DND-41 (cell line): ENCODE measurements at places on chromosomes 3 and 15.
A peak's percentile ranks its signal among the peaks of the same experiment; 100 is the strongest.

DNA sequence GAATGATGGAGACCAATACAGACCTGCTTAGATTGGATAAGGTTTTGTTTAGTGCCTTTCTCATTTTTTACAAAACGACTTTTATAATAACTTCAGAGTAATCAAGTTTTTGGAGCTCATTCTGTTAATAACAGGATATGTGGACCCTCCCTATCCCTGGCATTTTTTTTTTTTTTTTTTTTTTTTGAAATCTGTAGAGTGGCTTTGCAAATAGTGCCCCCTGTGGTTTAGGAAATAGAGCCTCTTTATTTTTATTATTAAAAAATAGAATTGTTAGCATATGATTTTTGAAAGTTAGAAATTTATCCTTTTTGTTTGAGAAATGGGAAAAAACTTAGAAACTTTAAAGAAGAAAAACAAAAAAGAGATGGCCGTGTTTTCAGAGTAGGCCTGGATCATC, 11.4 kb downstream of the SKIL start:
- DNase-seq = no peak

GRCh38 chr15:76196269-76197231, 114.7 kb downstream of the ETFA start:
- peak; percentile 21 for DNase-seq

DNA sequence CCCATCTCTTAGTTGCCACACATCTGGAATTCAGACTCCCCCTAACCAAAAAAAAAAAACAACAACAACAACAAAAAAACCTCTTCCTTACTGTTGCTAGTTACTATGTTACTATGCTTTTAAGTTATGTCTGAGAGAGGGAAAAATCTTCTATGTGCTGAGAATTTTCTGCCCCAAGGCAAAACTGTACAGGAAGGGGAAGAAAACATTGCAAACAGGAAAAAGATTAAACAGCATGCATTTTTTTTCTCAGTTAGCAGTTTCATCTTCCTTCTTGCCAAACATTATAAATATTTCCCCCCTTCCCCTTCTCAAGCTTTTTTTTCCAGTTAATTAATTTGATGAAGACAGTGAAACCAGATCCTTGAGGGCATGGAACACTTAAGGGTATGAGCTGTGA, 1.1 kb upstream of the CD200R1 start:
- no peak for DNase-seq

GRCh38 chr15:61327019-61327631, 98.0 kb upstream of the RORA start:
- DNase-seq = no peak

DNA sequence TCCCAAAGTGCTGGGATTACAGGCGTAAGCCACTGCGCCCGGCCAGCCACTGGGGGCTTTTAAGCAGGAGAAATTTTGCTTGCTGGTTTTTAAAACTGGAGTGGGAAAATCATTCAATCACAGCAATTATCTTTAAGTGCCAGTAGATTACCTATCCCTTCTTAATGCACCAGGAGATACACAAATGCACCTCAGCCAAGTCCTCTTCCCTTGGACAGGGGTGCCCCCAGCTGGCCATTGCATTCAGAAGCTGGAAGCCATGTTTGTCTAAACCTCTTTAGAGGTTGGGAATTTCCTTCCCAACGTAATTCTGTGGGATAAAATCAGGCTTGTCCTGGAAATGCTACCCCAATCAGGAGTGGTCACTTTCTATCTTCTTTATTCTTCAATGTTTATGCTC, 26.6 kb downstream of the MIX23 start:
- DNase-seq = peak; percentile 24

DNA sequence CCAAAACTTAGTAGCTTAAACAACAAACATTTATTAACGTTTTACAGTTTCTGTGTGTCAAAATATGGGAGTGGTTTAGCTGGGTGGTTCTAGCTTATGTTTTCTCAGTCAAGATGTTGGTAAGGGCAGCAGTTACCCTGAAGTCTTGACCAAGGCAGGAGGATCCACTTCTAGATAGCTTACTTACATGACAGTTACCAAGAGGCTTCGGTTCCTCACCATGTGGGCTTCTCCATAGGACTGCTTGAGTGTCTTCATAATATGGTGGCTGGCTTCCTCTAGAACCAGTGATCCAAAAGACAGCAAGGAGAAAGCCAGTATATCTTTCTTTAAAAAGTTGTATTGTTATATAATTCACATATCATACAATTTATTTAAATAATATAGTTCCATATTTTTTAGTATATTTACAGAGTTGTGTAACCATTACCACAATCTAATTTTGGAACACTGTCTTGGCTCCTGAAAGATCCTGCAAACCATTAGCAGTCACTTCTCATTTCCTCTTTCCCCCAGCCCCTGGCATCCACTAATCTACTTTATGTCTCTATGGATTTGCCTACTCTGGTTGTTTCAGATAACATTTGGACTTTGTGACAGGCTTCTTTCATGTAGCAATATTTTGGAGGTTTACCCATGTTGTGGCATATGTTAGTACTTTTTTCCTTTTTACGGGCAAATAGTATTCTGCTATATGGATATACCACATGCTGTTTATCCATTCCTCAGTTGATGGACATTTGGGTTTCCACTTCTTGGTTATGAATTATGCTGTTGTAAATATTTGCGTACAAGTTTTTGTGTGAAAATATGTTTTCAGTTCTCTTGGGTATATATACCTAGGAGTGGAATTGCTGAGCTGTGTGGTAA, 33.3 kb downstream of the MAPK6 start:
- no peak for DNase-seq

DNA sequence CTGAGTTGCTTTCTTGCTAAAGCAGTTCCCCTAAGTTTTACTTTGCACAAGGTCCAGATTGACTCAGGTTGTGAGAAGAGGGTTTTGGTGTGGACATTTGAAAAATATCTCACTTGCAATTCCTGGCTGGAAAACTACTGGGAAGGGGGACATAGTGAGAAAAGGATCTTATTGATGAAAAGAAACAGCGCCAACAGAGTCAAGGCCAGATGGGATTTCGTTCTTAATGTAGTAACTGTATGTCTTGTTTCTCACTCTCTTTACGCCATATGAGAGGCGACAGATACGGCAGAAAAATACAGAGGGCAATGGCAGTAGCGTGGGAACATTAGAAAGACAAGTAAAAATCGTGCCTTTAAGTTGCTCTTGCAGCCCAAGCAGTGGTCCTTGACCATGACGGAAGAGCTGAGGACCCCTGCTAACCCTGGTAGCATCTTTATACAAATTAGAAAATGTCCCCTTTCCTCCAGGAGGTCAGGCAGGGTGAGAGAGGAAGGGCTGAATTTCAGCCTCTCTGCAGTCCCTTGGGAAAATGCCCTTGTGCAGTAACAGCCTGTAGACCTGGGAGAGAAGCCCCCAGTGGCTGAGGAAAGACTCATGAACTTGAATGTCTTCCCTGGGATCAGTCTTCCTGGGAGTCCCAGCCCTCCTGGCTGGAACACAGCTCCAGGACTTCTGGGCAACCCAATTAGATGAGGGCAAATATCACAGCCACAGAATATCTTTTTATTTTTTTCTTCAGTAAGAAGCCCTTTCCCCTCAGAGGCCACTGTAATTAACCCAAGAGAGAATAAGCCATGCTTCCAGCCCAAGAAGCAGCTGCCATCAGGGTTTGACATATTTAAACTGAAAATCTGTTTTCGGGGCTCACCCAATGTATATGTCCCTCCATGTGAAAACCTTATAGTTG, 113.4 kb downstream of the CD47 start:
- no peak for DNase-seq

- no peak for DNase-seq
Observed at GRCh38 chr15:61736790-61737189, 323.5 kb downstream of the VPS13C start.

GRCh38 chr3:57544181-57545125, at the start of gene DNAH12:
DNAH12 (minus strand) TSS chr3:57544344; CDS start chr3:57542870, 1,474 bp downstream.
- DNase-seq = no peak

DNA sequence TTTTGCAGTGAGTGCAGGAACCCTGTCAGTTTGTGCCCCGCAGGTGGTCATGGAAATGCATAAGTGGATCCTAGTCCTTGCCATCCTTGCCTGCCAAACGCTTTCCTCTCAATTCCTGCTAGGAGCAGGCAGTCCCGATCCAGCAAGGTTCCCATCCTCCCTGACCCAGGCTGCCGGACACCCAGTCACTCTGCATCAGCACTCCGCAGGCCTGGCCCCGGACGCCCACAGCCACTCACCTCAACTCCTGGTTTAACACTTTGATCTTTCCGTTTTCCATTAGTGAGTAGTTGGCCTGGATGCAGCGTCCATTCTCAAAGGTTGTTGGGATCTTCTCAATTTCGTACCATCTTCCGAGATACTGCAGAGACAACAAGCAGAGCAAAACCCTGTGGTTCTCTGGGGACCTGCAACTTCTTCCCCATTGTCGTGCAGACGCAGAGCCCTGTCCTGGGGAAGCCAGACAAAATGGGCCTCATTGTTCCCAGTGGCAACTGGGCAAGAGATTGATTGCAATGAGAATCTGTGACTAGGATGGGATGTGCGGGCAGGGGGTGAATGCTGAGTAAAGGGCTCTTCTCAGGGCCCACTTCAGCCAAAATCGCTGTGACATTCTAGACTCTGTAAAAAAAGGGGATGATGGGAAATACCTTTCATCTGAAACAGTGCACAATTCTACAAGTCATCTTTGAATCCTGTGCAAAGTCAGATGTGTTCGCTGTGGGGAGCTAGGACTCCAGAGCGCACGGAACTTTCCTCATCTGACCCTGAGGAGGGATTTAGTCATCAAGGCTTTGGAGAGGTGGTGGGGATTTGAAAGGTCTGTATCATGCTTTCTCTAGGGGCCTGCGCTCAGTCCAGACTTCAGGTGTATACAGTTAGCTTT, 9.9 kb downstream of the APOD start:
- no peak for DNase-seq

DNA sequence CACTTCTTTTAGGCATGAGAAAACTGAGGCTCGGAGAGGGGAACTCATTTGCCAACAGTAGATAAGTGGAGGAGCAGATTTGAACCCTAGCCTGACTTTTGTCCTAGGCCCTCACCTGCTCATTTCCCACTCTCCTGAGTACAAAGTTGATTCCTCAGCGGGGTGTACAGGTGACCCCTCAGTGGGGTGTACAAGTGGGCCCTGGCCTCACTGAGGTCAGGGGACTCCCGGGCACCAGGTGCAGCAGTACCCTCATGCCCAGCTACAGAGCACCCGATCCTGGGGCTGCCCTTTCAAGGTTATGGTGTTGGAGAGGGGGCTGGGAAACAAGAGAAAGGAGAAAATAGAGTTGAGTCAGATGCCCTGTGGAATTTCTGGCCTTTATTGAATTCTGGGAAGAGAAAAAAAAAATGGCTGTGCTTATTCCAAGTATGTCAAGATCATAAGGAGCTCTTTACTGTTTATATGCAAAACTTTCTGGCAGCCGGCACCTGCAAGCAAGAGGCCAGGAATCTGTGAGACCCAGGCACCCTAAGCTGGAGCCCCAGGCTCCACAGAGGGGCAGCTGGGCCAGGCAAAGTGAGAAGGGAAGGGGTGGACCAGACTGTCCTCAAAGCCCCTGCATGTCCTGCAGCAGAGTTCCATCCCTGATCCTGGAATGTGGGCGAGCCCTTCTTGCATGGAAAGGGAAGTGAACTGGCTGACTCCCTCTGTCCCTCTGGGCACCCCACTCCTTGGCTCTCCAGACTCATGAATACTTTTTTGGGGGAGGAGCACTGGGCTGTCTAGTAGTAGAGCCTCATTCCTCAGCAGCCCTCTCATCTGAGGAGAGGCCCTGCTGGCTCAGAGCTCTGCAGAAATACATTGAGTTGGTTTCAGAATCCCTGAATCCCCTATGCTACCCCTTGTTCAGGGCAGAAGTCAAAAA, 43.1 kb downstream of the AMOTL2 start:
- no peak for DNase-seq

DNA sequence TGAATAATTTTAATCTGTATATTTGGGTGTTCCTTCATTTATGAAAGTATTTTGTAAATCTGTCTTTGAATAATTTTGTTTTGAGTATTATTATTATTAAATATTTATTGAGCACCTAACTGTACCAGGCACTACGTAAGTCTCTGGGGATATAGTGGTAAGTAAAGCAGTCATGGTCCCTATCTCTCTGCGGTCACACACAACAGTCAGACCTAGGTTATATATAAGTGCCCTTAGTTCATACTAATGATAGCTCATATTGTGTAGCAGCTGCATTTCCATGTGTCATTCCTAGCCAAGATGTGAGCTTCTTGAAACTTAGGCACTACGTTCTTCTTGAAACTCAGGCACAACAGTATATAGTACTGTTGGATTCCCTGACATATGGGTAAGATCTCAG, 12.4 kb downstream of the NKTR start:
- DNase-seq = no peak

DNA sequence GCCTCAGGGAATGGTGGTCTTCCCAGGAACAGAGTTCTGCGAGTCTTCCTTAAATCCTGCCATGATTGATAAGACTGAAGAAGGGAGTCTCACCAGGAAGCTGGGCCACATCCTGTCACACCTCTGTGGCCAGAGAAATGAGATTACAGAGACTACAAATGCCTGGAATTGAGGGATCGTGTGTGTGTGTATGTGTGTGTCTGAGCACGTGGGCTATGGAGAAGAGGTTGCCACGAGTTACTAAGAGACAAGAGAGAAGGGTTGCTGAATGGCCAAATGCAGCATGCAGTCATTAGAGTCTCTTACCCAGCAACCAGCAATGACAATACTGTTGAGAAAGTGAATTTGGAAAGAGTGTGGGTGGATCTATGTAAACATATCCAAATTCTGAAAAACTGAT, 443.1 kb downstream of the MFSD1 start:
- no peak for DNase-seq

DNA sequence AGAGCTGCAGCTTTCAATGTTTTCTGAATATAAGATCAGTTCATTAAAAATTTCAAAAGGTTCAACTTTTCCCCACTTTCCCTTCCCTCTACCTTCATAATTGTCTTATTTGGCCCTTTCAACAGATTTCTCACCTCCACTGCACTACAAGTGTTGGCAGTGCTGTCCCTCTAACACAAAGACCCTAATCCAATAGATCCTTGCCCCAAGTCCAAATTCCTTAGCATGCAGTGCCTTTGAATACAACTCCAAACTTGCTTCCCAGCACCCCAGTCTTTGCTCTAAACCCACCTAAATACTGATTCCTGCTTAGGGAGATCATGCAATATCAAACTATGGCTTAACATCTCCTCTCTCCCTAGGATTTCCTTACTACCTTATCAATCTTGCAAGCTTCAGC, 43.9 kb downstream of the TJP1 start:
- DNase-seq = no peak

DNA sequence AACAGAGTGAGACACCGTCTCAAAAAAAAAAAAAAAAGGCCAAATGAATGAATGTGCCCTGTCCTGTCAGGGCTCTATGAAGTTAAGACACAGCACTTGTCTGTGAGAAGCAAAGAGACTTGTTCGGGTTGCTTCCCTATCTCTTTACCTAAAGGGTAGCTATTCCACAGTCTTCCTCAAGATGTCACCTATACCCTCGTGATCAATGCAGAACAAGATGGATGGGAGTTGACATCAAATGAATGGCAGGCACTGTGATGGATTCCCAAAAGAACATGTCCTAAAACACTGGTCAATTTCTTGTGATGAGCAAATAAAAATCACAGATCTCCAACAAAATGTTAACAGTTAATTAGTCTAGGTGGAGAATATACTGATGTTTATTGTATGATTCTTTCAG, 9.5 kb downstream of the TADA3 start:
- no peak for DNase-seq
